WTC11 (cell line): ENCODE measurements at places on chromosomes 1 and 21. TPM values are rescaled to one million over a fixed set of nuclear protein-coding genes. Genes with fewer than 3 reads are reported as not detected.

The MPZ gene
- total RNA-seq = 3.2 to 5.5 TPM (median 5.2 TPM) in 3 replicates

The SLC25A34 gene
- total RNA-seq = 0.82 to 2.0 TPM (median 1.1 TPM) in 3 replicates

The KCND3 gene
- total RNA-seq = 0.18 to 0.35 TPM (median 0.18 TPM) in 3 replicates

DNA sequence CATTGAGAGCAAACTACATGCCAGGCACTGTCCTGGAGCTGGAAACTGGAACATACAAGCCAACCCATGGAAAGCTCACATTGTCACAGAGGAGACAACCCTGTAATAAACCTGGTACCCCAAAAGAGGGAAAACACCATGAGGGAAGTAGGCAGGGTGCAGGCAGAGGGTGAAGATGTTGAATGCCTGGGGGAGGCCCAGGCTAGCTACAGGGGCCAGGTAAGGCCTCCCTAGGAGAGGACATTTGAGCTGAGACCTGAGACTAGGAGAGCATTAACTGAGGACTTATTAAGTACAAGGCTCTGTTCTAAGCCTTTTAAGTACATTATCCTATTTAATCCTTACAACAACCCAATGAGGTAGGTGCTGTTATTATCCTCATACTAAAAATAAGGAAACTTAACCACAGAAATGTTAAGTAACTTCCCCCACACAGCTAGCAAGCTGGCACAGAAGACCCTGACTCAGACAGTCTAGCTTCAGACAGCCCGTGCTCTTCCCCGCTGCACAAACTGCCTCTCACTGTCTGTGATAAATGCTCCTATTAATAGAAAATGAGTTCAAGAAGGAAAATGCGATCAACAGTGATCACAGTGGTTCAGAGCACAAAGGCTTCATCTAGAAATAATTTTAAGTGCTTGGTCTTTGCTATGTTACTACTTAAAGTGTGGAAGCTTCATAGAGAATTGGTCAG lies 41.8 kb downstream of the ZNF281 start:
- no peak for DNase-seq

- no peak for DNase-seq
These were observed 606.7 kb upstream of the CHRM3 start for GRCh38 chr1:238779716-238780115.

The CLCN6 gene
- 20.0 to 22.3 TPM (median 20.8 TPM) in 3 replicates for total RNA-seq

DNA sequence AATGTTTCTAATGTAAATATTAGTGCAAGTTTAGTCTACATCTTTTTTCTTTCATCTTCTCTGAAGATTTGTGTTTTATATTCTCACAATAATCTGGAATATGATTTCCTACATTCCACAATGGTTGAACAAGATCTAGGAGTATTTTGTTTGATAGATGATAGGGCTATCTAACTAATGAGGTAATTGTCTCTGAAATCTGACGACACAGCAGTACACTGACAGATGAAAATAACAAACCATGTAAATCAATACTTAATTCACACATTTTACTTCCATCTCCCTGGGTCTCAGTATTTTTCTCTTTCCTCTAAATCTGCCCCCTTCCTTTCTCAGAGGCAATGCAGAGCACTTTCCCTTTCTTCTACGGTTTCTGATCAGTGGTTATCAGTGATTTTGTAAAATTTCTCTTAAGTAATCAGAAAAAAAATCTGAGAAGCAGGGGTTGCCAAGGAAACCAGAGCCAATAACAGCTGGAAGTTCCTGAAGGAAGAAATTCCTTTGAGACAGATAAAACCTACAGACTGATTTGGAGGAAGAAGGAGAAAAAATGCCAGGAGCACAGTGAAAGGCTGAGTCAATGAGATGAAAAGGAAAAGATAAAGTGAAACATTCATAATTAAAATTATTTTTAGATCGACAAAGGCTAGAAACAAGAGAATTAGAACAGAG lies 7.3 kb upstream of the ANKRD13C start:
- no peak for DNase-seq

DNA sequence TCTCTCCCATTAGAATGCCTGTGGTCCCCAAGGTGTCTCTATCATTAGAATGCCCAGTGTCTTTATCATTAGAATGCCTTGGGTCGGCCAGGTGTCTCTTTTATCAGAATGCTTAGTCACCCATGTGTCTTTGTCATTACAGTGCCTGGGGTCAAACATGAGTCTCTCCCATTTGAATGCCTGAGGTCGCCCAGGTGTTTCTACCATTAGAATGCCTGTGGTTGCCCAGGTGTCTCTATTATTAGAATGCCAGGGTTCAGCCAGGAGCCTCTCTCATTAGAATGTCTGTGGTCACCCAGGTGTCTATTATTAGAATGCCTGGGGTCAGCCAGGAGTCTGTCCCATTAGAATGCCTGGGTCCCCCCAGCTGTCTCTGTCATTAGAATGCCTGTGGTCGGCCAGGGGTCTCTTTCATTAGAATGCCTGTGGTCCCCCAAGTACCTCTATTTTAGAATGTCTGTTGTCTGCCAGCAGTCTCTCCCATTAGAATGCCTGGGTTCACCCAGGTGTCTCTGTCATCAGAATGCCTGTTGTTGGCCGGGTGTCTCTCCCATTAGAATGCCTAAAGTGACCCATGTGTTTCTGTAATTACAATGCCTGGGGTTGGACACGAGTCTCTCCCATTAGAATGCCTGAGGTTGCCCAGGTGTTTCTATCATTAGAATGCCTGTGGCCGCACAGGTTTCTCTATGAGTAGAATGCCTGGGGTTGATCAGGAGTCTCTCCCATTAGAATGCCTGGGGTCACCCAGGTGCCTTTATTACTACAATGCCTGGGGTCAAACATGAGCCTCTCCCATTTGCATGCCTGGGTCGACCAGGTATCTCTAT lies 57.1 kb downstream of the RNF187 start:
- no peak for DNase-seq

The SPATA6 gene
- total RNA-seq = 16.0 to 17.7 TPM (median 17.1 TPM) in 3 replicates

DNA sequence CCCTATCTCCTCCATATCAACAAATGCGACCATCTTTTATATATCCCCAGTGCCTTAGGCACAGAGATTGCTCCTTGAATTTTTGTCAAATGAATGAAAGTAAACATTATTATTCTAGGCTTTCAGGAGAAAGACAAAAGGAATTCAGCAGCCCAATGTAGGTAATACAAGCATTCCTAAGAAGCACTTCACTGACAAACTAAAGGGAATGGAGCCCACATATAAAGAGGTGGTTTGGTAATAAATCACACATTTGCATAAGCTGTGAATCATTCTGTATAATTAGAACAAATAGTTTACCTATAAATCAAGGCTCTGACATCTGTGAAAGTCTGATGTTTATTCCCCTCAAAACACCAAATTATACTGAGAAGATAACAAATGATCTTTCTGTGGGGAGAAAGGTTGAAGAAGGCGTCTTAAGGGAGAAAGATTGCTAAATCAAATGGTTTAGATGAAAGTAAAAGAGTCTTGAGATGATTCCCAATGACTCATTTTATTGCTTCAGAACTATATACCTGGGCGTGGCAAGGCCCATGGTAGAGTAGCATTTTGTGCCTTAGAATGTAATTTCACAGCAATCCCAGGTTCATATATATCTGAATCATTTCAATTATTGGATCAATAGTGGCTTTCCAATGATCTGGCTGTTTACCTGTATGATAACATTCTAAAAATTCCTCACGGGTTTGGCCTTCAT lies 558.1 kb downstream of the AGBL4 start:
- DNase-seq = no peak

DNA sequence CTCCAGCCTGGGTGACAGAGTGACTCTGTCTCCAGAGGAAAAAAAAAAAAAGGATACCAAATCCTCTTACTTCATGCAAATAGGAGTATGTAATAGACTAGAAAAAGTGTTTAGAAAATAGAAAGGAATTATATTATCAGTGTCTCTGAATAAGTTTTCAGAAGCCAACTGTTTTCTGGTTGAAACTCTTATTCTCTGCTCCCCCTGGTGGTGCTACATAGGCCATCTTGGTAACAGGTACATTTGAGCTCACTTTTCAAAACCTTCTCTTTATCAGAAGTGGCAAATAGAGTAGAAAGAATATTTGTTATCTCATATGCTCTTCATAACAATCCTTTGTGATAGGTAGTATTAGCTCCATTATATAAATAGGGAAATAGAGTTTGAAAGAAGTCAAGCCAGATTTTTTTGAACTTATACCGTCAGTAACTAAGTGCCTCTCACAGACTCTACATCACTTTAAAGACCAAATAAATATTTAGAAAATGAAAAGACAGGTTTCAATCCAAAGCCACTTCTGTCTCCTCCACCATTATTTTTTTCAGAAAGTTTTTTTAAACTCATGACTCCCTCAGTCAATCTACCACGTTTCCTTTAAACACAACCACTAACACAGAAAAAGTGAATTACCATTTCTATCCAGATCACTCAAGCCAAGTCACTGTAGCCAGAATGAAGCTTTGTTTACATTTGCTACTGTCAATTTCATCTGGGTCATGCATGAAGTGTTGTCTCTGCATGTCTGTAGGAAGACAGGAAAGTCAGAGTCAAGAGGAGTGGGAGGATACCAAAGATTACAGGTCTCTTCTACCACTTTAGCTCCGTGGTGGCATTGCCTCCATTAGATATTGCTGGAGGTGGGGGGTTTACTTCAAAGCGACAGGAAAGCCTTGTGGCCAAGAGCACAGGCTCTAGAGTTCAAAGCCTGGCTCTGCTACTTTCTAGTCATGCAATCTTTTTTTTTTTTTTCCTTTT lies 45.6 kb downstream of the IL23R start:
- DNase-seq = peak; percentile 28

The DFFA gene
- 86.4 to 86.7 TPM (median 86.5 TPM) in 3 replicates for total RNA-seq

The GJA4 gene
- total RNA-seq = 1.0 to 1.4 TPM (median 1.3 TPM) in 3 replicates

DNA sequence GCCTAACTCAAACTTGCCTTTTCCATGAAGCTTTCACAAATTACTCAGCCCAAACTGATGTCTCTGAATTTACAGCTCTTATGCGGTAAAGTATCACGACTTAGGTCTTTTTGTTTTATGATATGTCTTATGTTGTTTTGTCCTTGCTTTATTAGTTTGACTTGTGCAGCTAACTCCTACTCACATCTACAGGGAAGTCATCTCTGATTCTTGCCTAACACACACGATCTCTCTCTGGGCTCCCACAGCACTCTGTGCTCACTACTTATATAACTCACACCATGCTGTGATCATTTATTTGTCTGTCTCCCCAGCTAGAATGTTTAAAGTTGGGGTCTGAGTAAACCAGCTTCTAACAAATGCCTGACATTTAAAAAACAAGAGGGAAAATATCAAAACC lies 9.3 kb upstream of the PI4KB start:
- no peak for DNase-seq
